ENCODE measurements at places on chromosomes 12 and 14.

GRCh38 chr12:56160193-56160763, 2.1 kb downstream of the MYL6 start:
- DNase-seq, result no peak

DNA sequence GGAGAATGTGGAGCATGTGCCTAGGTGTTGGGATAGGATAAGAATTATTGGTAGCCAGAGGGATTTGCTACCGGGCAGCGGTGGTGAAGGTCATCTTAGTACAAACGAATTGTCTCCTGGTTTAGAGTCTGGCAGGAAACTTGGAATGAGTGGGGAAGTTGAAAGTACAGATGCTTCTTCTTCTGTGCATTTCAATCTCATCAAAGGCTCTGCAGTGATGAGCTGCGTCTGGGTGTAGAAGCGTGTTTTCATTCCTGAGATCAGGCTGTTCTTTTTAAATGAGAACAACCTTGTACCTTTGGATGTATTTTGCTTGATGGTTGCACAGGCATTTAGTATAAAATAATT, 2.1 kb downstream of the WNK1 start:
- DNase-seq, result no peak

GRCh38 chr12:114598111-114598510, 85.9 kb downstream of the TBX3 start:
- DNase-seq, result no peak

DNA sequence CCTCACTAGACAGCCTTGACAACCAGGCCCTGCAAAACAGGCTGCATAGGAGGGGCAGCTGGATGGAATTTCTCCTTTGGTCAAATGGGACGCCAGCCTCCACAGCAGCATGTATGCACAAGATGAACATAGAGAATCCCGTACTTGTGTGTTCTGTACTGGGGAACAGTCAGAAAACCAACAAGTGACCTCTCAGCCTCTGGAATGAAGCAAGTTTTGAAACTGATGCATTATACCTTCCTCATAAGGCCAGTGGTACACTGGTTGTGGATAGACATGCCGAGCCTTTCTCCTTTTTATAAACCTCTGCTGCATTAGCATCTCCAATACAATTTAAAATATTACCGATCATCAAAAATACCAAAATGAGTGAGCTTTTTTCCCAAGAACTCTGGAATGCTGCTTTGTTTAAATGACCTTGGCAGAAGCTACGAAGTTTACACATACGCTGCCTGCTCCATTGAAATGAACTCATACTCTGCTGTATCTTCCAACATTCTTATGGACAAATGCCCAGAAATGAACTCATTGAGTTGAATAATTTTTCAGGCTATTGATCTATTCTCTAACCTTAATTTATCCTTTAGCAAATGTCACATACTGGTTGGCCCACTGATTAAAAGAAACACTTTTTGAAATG, 47.6 kb upstream of the FERMT2 start:
- DNase-seq, result no peak

- DNase-seq, result no peak
Measured at GRCh38 chr14:101962503-101962874, 1.9 kb upstream of the DYNC1H1 start.

DNA sequence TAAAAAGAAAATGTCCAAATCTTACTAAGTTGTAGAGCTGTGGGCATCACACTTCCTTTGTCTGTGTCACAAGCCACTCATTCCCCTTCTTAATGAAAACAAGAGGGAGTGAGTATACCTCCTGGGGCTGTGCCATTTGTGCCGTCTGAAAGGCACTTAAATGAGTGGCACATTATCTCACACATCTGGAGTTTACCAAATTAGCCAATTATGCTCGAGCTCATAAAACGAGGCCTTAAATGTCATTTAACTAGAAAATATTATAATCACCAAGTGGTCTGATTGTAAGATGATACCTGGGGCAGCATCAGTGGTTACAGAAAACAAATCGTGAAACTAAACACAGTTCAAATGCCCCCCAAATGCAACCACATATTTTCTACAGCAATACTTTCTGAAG, 146.1 kb downstream of the PAX9 start:
- no peak for DNase-seq

DNA sequence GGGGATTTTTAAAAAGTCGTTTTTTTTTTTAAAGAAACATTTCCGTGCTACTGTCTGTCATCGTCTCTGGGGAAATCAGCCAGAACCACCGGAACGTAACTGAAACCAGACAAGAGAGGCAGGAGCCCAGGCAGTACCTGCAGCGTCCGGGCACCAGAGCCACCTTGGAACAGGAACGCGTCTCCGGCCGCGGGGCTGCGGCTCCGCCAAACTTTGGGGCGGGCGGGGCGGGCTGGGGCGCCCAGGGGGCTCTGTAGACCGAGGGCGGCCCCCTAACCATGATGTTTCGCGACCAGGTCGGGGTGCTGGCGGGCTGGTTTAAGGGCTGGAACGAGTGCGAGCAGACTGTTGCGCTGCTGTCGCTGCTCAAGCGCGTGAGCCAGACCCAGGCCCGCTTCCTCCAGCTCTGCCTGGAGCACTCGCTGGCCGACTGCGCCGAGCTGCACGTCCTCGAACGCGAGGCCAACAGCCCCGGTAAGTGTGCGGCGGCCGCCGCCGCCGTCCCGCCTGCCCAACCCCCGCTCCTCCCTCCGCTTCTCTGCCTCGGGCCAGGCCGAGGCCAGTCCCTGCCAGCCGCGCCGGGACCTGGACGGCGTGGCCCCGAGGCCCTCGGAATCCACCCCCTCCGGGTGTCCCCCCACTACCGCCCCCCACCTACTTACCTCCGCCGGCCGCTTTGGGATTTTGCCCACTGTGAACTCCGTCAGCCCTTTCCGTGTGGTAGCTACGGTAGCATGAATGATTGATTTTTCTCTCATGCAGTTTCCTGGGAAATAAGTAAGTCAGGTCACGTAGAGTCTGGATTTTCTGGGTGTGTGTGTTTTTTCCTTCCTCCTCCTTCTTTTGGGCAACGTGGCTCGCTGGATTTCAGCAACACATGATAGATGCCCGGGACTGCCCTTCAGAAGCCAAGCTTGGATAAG, 972 bp downstream of the SAMD4A start:
- DNase-seq, result peak; percentile 49

- DNase-seq, result no peak
Measured at GRCh38 chr14:68274725-68275124, 455.1 kb downstream of the RAD51B start.

All from left renal cortex interstitium (tissue), 4 donors.